Coronary artery (tissue), 2 donors: ENCODE measurements at places on chromosomes 12 and 14.
A peak's percentile ranks its signal among the peaks of the same experiment; 100 is the strongest.

DNA sequence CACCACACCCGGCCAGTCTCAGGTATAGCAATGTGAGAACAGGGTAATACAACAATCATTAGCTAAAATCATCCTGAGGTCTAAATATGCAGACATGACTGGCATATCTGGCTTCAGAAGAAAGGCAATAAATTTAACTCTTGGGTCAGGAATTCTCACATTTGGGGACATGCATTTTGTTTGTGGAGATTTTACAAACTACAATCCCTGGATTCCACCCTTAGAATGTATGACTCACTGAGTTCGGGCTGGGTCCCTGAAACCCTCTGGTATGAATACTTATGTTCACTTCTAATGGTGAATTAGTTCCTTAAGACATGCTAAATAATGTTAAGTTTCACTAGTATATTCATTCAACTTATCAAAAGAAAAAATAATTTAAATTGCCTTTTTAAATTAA lies 98.9 kb upstream of the HMGA2 start:
- no peak for DNase-seq

DNA sequence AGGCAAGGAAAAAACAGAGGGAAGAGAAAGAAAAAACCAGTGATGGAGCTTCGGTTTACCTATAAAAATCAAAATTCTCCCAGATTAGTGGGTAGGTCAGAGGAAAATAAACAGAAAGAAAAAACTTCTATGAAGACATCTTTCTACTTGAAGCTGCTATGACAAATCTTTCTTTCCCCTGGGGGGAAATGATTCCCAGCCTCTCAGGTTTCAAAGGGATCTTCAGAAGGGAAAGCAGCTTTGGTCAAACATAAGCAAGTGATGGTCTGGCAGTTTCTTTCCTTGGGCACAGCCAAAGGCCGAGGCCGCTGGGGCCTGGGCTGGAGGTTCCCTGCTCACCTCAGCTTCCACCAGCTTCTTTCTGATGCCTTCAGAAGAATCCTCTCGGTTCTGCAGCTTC lies 104.5 kb downstream of the PRKAB1 start:
- no peak for DNase-seq

DNA sequence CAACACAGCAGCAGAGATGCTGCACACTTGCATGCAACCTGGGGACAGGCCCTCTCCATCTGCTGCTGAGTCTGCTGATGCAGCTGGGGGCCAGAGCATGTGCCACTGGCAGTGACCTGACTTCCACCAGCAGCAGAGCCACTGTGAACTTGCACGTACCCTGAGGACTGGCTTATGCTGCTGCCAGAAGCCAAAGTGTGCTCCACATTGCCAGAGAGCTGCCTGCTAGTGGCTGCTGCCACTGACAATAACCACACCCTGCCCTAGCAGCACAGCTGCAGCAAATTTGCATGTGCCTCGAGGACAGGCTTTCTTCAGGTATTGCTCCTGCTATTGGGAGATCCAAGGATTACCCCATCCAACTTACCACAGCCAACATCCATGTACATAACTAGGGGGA lies 4.5 kb upstream of the PRR4 start:
- DNase-seq = no peak

- no peak for DNase-seq
These were observed 388.1 kb downstream of the ZFP36L1 start for GRCh38 chr14:68404652-68405183.

- DNase-seq = no peak
These were observed 114.0 kb downstream of the KLHL28 start for GRCh38 chr14:44847526-44848309.

GRCh38 chr14:54278087-54278486 lies 118.7 kb upstream of the CDKN3 start:
- no peak for DNase-seq

- peak; percentile 60 for DNase-seq
These were observed 112.7 kb downstream of the DICER1 start for GRCh38 chr14:95044463-95045105.

- no peak for DNase-seq
These were observed 110.6 kb upstream of the PRMT8 start for GRCh38 chr12:3380200-3381043.
